Activated naive CD4-positive, alpha-beta T cell treated with anti-CD3 and anti-CD28 coated beads, Interleukin-2, amount 50 U/mL, for 72 hours (primary cell): ENCODE measurements at places on chromosomes 7 and 10.

DNA sequence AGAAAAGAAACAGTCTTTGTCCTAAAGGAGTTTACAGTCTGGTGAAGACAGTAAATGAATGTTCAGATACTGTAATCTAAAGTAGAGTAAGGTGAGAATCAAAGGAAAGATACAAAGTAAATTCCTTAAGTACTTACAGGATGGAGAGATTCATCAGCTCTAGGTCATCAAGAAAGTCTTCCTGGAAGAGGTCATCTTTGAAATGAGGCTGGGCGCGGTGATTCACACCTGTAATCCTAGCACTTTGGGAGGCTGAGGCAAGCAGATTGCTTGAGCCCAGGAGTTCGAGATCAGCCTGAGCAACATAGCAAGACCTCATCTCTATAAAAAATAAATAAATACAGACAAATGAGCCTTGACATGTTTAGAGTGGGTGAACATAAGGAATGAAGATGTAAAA lies 18.3 kb downstream of the FHIP2A start:
- DNase-seq: no peak

DNA sequence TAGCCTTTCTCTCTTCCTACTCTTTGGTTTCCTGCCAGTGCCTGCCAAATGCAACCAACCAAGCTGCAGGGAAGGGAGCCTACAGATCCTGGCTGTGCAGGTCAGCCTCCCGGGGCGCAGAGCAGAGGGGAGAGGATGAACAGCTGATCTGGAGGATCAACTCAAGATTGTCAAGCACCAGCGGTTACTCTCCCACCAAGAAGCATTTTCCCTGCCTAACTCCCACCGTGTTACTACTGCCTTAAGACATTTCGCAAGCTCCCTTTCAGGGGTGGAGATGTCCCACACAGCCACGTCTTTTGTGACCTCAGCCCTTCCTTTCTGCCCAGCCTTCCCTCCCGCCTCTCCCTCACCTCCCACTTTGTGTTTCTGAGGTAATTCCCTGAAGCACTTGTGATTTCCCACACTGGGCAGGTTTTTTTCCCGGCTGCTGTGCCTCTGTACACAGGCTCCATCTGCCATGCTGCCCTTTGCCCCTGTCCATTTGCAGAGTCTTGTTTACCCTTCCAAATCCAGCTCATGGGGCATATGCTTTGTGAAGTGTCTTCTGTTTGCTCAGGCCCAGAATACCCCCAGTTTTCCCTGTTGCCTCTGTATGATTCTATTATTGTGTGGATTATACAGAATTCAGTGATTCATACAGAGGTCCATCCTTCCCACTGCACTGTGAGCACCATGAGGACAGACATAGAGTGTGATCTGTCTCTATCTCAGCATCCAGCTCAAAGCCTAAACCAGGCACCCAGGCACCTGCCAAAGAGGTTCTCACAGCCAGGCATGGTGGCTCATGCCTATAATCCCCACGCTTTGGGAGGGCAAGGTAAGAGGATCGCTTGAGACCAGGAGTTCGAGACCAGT lies 40.9 kb upstream of the PAPSS2 start:
- DNase-seq: no peak

GRCh38 chr10:129136074-129136473 lies 331.0 kb upstream of the MGMT start:
- no peak for DNase-seq

GRCh38 chr10:122282253-122282671 lies 11.2 kb downstream of the BTBD16 start:
- DNase-seq: no peak

DNA sequence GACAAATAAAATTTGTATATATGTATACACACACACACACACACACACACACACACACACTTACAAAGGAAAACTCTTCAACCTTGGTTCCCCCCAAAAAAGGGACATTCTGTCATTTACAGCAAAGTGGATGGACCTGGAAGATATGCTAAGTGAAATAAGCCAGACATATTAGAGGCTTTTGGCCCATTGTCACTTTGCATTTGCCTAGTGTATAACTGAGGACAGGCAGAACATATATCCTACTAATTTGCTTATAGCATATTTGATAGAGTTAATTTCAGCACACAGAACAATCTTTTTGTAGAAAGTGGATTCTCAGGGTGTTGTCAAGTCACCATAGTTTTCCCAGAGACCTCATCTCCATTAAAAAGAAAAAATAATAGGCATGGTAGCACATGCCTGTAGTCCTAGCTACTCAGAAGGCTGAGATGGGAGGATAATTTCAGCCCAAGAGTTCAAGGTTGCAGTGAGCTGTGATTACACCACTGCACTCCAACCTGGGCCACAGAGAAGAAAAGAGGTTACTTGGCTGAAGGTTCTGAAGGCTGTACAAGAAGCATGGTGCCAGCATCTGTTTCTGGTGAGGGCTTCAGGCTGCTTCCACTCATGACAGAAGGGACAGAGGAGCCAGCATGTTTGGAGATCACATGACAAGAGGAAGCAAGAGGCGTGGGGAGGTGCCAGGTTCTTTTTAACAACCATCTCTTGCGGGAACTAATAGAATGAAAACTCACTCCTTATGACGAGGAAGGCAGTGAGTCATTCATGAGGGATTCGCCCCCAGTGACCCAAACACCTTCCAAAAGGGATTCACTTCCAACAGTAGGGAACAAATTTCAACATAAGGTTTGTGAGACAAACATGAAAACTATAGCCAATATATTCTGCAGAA lies 135.6 kb downstream of the TMEM168 start:
- no peak for DNase-seq
